ENCODE measurements at places on chromosomes 13 and 19.

DNA sequence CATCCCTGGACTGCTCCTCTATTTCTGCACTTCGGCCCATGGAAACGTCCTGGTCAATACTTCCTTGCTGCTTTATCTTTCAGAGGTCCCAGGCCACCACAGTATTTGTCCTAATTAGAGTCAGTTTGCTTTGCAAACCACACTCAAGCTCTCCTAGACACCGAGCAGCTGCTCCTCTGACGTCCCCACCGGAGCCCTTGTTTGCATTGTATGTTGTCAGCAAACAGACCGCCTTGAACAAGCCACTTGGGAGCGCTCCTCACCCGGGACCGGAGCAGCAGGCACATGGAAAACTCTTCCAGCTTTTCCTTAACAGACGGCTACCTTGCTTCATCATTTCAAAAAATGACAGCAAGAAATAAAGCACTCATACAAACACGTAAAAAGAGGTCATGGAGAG is 51.5 kb upstream of the GTF3A start:
- DNase-seq: no peak

- peak; percentile 25 for DNase-seq
These were observed 846 bp downstream of the RPL13A start for GRCh38 chr19:49488046-49488862.

GRCh38 chr19:37954421-37954874 is 47.4 kb downstream of the SIPA1L3 start:
- DNase-seq: no peak

GRCh38 chr13:112603641-112604225 is 15.8 kb upstream of the TUBGCP3 start:
- peak; percentile 58 for DNase-seq
